Activated CD4-positive, CD25-positive, alpha-beta regulatory T cell treated with anti-CD3 and anti-CD28 coated beads, Interleukin-2, amount 50 U/mL, for 16 hours (primary cell): ENCODE measurements at places on chromosomes 5 and 9.

- DNase-seq = no peak
These were observed 8.0 kb upstream of the GFI1B start for GRCh38 chr9:132970324-132971062.

DNA sequence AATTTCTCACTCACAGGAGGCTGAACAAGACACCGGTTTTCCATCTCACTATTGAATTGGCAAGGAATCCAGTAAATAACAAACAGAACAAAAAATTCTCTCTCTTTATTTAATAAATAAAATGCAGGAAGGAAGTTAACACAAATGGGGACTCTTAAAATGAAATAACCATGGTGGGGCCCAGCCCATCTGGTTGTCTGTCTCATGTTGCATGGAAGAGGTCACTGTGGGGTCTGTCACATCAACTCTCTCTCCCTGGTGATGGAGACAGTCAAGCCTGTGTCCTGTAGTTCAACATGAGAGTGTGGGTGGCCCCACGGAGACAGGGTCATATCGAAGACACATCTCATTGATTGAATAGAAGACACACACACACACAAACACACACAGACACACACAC lies 297.7 kb downstream of the IRX2 start:
- DNase-seq = no peak

GRCh38 chr9:128762671-128763449 lies 8.9 kb downstream of the ZER1 start:
- no peak for DNase-seq

GRCh38 chr5:64790210-64790609 lies 21.5 kb downstream of the CWC27 start:
- no peak for DNase-seq

DNA sequence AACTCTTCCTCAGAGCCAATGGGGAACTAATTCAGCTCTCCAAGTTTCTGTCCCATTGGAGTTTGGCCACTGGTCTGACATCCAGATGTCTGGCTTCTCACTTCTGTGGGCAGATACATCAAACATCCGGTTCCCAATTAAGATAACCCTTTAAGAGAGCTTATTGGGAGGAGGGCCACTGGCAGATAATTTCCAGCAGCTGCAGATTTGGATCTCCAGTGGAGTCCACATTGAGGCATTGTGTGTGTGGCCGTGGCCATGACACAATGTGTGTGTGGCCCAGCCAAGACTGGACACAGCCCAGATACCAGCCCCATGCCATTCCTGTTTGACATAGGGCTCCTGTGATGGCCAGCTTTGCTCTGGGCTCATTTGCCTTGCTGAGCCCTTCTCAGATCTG lies 110.5 kb upstream of the MAP1B start:
- DNase-seq = no peak

GRCh38 chr9:35688558-35689541 lies 875 bp downstream of the TPM2 start:
- DNase-seq = no peak

DNA sequence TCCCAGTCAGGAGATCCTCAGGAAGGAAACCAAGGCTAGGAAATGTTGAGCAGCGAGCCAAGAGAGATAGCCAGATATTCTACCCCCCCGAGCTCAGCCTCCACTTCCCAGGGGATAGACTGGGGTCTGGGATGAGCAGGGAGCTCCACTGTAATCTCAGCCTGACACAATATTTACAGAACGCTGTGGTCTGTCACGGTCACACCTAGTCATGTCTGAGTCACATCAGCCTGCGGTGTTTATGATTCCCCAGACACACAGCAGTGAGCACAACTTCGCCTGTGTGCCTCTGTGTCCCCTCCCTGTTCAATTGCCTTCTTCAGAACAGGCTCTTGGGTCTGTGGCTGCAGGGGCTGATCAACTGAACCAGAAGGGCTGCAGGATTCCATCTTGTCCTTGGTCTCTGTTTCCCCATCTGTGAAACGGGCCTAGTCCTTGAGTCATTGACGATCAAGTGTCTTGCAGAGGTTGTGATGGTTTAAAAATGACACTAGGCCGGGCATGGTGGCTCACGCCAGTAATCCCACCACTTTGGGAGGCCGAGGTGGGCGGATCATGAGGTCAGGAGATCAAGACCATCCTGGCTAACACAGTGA lies 8.6 kb upstream of the PRRX2 start:
- DNase-seq = no peak

DNA sequence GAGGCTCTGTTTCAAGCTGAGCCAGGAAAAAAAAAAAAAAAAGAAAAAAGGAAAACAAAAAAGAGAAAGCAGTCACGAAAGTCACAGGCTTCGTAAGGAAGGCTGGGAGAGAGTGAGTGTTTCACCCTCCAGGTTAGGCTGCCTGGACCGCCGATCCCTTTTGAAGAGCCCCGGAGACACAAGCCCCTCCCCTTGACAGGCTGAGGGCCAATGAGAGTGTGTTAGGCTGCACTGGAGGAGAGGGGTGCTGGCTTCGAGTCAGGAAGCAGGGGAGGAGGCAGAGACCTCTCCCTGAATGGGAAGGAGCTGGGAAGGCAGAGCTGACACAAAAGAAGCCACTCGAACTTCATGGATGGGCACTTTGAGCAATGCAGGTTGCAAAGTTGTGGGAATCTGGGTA lies at the start of gene NMUR2:
Gene NMUR2, minus strand, starts transcription at position 135 of the 400 bp plus-strand sequence. CDS start 166 bp downstream, outside the sequence.
- no peak for DNase-seq

DNA sequence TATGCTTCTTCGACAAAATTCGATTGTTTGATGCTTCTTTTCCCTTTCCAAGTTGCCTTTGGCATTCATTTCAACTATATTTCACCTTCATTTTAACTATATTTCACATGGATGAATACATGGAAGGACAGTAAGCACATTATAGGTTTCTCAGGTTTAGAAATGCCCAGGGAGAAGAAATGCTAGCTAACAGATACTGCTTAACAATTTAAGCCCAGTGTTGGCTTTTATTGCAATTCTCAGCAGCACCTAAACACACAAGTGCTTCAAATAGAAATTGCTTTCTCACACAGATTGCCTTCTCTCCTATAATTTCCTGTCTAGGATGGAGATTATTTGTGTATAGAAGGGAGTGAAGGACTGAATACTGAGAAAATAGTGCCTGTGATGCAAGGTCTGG lies 30.2 kb upstream of the SMC5 start:
- no peak for DNase-seq

- DNase-seq = no peak
These were observed 145.4 kb downstream of the CDK5RAP2 start for GRCh38 chr9:120434532-120434931.

DNA sequence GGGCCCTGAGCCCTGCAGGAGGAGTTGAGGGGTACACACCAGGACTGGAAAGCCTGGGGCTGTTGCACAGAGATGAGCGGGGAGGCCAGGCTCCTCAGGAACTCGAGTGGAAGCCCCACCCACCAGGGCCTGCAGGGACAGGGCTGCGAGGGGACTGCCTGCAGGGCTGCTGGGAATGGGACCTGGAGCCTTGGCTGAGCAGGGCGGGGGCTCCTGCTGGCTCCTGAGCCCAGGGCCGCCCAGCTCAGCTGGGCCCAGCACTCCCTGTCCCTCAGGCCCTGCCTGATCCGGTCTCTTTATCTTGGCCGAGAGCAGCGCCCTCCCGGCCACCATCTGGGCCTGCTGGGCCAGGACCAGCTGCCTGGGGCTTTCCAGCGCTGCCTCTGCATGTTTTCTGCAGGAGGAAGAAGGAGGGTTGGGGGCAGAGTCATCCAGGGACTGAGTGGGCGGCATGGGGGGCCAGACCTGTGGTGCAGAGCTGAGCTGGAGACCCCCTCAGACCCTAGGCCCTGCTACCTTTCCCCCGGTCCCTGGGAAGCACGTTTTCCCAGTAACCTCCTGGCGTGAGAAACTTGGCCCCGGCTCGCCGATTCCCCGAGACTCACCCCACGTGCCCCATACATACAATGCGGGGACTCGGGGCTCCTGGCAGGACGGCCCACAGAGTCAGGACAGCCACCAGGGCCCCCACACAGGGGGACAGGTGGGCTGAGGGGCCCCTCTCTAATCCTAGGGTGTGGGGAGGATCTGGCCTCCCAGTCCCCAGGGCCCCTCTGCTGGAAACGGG lies 9.4 kb downstream of the LCN12 start:
- DNase-seq = no peak

DNA sequence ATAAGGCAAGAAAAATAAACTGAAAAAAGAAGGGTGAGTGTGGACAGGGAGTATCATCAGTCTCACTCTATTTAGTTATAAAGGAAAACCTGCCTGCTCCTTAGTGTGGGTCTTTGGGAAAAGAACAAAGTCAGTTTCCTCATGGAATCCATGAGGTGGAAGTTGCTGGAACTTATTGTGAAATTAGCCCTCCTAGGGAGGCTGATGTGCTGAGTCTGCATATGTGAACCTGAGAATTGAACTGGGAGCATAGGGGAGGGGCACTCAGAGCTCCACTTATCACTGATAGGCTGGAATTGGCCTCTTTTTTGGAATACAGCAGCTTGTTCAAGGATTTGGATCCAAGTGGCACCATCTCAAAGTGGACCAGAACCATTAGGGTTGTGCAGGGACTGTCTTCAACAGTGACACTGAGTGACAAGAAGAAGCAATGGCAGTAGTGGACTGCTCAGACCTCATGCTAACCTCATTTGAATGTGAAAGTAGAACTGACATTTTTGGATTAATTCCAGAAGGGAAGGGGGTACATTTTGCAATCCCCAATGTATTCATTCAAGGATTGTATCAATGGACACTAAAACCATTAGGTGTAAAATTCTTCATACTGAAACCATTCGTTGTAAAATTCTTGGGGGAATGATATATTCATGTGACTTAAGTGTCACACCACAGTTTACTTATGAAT lies 103.6 kb upstream of the KLF9 start:
- DNase-seq = no peak

DNA sequence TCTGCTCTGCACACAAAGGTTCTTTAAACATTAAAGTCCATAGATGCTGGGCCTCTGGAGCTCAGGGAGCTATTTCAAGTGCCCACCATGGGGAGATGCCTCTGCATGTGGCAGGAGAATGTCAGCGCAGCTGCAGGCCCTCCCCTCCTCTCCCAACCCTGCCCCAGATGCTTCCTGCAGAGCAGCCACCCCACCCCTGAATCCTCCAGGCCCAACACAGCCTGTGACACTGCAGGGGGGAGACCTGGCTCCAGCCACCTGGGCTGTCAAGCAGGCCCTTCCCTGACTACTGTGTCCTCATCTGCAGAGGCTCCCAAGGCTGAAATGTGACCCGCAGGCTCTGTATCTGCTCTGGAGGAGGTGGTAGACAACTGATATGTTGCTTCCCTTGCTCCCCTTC lies 213.9 kb downstream of the GABBR2 start:
- no peak for DNase-seq

- DNase-seq = no peak
These were observed 32.4 kb downstream of the C9 start for GRCh38 chr5:39331861-39332381.

- DNase-seq = no peak
These were observed 14.8 kb upstream of the FAM174A start for GRCh38 chr5:100520348-100520747.

DNA sequence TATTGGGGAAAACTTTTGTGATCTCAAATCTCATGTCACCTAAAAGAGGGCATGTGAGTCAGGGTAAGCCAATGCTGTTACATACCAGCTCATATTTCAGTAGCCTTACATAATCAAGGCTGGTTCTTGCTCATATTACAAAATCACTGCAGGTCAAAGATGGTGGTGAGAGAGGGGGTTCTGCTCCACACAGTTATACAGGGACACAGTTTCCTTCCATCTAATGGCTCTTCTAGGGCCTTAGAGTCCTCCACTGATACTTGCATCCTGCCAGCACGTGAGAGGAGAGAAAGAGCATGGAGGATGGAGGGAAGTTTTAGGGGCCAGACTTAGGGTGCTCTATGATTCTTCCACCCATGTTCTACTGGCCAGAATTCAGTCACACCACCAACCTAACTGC lies 130.0 kb downstream of the LIFR start:
- no peak for DNase-seq

DNA sequence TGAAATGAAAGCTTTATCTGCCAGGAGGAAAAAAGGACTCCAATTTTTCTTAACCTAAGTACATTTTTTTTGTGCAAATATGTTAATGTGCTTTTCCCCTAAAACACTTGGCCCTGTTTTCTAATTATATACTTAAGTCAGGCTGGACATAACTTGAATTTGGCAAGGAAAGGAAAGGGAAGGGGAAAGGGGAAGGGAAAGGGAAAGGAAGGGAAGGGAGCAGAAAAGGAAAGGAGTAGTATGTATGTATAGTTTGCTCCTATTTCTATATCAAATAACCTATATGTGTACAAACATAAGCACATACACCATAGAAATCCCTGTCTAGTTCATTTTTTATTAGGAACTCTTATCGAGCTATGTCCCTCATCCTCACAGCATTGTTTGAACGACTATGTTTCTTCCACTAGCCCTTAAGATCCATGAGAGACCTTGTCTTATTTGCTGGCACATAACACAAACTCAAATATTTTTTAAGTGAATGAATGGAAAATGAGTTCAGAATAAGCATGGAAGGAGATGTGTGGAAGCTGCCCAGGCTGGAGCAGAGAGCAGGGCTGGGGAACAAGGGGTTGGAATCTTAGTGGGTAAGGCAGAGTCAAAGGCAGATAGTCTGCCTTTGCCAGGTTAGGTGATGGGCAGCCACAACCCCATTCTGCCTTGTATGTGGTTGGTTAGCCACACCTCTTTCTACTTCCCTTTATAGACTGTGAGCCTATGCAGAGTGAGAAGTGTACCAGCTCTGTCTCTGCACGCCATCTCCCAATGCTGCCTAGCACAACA lies 70.0 kb downstream of the KLHL3 start:
- no peak for DNase-seq

GRCh38 chr5:153148624-153148976 lies 341.9 kb upstream of the GRIA1 start:
- DNase-seq = no peak

- DNase-seq = no peak
These were observed 3.9 kb upstream of the TMEM171 start for GRCh38 chr5:73116506-73116905.

GRCh38 chr5:123112196-123112595 lies 23.2 kb downstream of the PRDM6 start:
- DNase-seq = no peak

DNA sequence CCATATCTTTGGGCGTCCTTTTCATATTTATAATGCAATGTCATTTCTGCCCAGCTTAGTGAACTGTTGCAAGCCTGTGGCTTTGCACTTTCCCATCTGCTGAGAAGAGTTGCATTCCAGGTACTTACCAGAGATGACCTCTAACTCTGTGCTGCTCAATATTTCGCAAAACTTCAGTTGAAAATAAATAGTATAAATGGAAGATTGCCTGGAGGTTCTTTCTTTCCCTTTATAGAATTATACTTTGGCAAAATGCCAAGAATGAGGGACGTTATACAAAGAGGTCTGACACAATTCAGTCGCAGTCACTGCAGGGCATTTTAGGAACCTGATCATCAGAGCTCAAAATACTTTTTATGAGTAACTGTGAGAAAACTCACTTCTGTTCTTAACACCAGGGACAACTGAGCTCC lies 18.9 kb upstream of the VLDLR start:
- no peak for DNase-seq

DNA sequence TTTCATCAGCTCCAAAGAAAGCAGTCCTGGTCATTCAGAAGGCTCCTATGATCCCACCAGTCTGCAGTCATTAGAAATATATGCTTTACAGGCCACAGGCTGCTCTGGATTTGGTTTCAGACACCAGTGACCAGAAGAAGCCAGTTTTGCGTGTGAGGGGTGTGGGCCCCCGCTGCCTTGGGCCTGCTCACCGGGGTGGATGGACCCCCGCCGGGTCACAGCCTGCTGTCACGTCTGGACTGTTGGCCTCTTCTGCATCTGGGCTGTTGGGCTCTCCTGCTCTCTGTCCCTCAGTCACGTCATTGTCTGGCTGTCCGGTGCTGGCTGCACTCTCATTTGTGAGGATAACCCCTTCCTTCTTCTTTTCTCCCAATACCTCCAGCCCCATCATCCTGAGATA lies 33.1 kb downstream of the NSUN2 start:
- no peak for DNase-seq

GRCh38 chr5:145499483-145499882 lies 335.7 kb downstream of the PRELID2 start:
- DNase-seq = no peak
